ENCODE measurements at places on chromosomes 6 and 20.

DNA sequence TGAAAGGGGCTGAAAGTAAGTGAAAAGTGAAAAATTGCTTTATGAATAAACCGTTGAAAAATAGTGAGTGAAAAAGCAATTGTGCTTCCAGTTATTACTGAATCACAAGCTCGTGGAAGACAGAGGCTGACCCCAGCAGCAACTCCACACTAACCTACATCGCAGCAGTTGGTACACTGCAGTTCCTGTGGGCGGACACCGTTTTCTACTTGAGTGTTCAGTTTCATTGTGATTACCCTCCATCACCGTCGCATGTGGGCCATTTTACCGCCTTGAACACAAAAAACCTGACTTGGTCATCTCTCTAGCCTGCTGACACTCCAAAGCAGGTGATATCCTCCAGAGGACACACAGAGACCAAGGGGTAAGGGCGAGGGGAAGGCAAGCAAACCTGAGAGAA is 28.4 kb downstream of the PRDM1 start:
- DNase-seq = no peak

DNA sequence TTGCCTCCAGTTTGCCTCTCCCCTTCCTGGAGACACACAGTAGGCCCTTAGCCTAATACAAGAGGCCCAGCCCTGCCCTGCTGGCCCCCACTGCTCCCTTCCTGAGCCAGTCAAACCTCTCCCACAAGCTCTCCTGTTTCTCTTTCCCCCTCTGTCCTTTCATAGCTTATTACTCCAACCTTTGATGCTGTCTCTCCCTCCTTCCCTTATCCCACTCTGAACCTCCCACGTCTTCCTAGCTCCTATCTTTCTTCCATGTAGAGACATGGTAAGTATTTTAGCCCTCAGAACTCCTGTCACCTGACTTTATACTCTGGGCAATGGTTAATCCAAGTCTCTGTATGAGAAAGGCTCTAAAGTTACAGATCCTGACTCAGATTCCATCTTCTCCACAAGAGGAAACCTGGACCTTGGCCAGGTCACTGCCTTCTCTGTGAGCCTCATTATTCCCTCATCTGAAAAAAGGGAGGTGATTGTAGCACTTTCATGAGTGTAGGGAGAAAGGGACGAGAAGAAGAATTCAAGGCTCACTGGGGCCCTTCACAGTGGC is 6.7 kb downstream of the TGIF2 start:
- no peak for DNase-seq

DNA sequence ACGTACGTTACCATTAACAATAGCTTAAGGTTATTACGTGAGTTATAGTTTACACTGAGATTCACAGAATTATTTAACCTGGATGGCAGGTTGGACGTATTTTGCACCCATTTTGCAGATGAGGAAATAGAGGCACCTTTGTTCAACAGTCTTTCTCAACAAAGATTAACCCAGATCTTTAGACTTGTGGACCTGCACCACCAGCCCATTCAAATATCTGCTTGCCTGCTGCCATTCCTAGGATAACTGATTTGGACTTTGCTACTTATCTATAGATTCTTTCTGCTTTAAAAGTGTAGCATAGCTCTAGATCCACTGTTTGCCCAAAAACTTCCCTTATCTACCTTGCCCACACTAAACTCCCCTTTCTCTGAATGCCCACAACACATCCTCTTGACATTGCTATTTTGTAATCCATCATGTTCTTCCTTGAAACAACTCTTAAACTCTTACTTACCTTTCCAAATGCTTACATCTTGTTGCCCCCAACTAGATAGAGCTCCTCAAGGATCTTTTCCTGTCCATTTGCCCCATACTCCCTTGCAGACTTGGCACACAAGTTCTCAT is 56.4 kb upstream of the TNFAIP3 start:
- no peak for DNase-seq

DNA sequence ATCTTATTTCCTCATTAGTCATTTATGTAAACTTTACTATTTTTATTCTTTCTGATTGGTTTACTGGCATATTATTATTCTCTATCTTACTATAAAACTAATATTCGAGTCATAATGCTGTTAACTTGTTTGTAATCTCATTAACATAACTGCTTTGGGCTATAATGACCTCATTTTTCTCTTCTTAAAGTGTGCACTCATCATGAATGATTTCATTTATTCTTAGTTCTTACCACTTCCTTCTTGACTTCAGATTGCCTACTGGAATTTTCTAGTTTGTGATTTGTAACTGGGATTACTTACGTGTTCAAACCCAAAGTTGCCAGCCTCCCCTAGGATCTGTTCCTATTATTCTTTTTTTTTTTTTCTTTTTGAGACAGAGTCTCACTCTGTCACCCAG is 91.8 kb upstream of the TNFAIP3 start:
- no peak for DNase-seq

- DNase-seq = no peak
These were observed 32.0 kb upstream of the CD93 start for GRCh38 chr20:23118144-23118543.

- no peak for DNase-seq
These were observed 338.9 kb downstream of the QKI start for GRCh38 chr6:163753430-163753829.

- no peak for DNase-seq
These were observed 88.2 kb downstream of the CDH26 start for GRCh38 chr20:60046436-60046835.

GRCh38 chr6:153108315-153108714 is 22.8 kb downstream of the RGS17 start:
- DNase-seq = no peak

GRCh38 chr6:134607411-134607810 is 289.5 kb upstream of the SGK1 start:
- no peak for DNase-seq
